ENCODE measurements at places on chromosomes 13 and 19.

GRCh38 chr13:107864543-107865317 lies 350.6 kb downstream of the LIG4 start:
- DNase-seq, result peak; percentile 47

GRCh38 chr13:30443957-30444404 lies 21.7 kb downstream of the UBE2L5 start:
- DNase-seq, result no peak

DNA sequence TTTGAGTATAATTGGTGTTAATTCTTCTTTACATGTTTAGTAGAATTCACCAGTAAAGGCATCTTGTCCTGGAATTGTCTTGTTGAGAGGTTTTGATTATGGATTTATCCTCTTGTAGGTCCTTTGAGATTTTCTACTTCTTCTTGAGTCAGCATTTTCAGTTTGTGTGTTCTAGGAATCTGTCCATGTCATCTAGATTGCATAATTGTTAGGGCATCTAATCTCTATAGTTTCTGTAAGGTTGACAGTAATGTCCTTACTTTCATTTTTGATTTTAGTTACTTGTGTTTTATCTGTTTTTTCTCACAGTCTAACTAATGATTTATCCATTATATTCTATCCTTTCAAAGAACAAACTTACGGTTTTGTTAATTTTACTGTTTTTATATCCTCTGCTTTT lies 492.0 kb downstream of the FGF9 start:
- no peak for DNase-seq

DNA sequence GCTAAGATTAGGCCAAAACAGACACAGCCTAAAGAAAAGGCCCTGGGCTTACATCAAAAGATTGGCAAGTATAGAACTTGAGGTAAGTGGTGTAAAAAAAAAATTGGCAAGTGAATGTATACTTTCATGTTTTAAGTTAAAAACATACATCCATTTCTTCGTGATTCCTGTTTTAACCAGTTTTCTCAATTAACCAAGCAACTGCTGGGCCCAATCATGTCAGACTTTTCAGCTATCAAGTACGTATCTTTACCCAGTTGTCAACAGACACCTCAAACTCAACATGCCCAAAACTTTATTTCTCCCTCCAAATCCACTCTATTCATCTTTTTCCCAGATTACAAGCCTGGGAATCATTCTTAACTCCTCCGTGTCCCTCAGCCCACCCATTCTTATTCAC lies 1.0 kb downstream of the PCID2 start:
- no peak for DNase-seq
